KBM-7 (cell line): ENCODE measurements at places on chromosomes 11 and 22.
A peak's percentile ranks its signal among the peaks of the same experiment; 100 is the strongest.

DNA sequence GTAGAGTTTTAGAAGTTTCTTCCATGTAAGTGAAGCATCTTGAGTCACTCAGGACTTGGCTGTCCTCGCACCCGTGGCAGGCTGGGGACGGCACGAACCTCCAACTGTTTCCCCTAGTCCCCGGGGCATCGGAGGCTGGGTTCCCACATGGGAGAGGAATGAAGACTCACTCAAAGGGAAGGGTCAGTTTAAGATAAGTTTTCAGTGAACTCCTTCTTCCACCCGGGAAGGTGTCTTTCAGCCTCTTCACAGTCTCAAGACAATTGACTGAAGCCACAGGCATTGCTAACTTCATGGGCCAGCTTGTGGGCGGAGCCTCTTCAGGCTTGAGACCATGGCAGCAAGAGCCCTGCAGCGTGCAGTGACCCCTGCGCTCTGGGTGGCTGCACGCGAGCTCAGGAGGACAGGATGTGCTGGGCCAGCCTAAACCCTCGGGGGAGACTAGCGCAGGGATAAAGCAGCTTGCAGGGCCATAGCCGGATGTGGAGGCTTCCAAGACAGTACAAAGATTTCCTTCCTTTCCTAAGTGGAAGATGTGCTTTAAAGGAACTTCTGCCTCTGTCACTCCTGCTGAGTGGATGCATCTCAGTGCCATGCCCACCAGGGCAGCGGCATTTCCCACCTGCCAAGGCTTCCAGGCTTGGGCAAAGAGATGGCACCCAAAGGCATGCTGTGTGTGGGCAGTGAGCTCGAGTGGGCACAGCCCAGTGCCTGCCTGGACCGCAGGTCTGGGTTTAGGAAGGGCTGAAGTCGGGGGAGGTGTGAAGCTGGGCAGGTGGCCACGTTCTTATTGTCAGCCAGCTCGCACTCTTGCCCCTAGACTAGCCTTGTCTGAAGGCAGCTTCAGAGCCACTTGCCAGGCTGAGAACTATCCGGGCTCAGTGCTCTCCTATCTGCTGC lies 32.9 kb downstream of the PPIL2 start:
- DNase-seq = no peak

- DNase-seq = no peak
Observed at GRCh38 chr22:38205261-38206128, 3.7 kb downstream of the MAFF start.

DNA sequence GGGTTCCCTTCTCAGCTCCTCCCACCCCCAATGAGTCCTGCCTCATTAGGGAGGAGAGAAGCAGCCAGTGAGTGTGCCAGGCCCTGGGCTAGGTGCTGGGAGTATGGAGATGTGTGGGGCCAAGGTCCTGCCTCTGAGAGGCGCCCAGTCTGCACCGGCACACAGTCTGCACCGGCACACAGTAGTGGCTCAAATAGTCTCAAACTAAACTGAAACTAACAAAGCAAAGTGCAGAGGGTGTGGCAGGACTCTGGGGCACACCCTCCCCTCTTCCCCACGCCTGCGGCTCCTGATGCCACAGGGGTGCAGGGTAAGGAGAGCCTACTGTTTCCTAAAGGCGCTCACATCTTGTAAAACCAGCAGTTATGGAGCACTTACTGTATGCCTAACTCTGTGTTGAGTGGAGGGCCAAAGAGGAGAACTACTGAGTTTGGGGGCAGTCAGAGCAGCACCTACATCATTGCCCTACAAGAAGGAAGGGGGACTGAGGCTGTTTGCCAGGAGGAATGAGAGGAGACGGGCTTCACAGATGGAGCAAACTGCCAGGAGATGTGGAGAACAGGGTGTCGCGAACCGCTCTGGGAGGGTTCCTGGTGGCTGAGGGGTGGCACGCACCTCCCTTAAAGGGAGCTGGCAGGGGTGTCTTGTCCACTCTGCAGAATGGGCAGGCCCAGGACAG lies 939 bp upstream of the SH3BP1 start:
- no peak for DNase-seq

- peak; percentile 84 for DNase-seq
Observed at GRCh38 chr11:121318848-121319834, 26.6 kb downstream of the SC5D start.

DNA sequence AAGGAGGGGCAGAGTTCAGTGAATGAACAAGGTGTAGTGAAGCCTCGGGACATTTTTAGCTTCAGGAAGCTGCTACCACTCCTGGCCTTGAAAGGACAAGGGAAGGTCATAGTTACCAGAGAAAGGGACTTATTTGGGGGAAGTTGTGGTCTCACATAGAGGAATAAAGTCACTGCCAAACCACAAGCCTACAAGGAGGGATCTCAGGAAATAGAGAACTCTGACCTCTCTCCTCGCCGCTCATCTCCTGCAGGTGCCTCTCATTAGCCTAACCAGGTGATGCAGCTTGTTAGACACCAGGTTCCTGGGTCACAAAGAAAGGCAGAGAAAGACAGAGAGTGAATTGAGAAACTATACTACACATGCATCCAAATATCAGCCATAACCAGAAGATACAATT lies 14.3 kb upstream of the TOLLIP start:
- DNase-seq = peak; percentile 69

GRCh38 chr22:49861642-49862495 lies 8.2 kb downstream of the ZBED4 start:
- DNase-seq = peak; percentile 32

- no peak for DNase-seq
Observed at GRCh38 chr11:55697817-55698216, 35.8 kb downstream of the OR4C6 start.

GRCh38 chr22:41574847-41575381 lies 14.1 kb downstream of the CSDC2 start:
- DNase-seq = no peak

DNA sequence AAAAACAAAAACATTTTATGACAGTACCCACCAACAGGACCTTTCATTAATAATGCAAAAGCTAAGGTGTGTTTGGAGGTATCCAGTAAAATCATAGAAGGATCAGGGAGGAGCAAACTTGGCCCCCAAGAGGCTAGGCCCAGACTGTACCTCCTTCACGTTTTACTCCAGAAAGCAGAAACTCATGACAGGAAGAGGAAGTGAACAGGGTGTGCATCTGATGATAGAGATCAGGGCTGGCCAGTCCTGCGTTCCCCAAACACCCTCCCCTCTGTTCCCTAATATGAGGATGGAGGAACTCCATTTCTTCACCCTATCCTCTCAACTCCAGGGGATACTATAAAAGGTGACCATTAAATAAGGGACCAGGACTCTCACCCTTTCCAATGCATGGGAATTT lies 10.2 kb upstream of the MS4A12 start:
- DNase-seq = peak; percentile 84

DNA sequence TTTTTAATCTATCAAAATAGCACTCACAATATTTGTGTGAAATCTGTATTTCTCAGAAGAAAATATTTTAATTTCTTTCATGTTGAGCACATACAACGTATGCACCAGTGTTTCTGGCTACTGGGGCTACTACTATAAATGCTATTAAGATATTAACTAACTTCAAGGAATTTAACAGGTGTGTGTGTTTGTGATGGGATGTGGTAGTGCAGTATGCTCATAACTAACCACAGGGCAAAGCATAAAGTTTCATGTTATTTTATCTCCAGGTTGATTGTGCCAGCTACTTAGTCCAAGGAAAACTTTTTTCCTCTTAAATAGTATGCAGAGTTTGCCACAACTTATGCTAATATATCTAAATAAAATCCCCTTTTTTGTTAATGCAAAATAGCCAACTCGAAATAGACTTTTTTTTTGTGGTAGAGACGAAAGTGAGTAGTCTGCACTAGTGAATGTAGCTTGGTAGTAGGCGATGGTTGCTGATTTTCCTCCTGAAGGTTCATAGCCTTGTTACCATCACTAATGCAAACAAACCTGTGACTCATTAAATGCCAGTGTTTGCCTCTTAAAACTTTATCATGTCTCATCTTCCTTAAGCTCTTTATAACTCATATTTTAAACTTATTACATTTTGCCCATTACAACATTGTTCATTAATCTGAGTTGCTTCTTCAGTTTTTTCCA lies 565.5 kb upstream of the ANO3 start:
- no peak for DNase-seq

DNA sequence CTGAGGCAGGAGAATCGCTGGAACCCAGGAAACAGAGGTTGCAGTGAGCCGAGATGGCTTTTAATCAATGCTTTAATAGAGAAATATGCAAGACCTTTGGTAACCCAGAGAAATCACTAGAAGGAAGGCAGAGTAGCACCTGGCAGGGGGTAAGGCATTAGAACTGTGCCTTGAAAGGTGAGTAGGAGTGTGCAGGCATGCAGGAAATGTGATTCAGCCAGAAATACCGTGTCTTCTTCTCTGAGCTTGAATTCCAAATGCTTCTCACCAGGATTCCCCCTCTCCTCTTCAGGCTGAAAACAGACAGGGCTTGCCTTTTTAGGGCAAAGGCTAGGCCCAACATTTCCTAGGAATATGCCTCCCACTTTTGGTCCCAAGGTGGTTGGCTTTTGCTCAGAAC lies 51.0 kb downstream of the OR4D9 start:
- no peak for DNase-seq

DNA sequence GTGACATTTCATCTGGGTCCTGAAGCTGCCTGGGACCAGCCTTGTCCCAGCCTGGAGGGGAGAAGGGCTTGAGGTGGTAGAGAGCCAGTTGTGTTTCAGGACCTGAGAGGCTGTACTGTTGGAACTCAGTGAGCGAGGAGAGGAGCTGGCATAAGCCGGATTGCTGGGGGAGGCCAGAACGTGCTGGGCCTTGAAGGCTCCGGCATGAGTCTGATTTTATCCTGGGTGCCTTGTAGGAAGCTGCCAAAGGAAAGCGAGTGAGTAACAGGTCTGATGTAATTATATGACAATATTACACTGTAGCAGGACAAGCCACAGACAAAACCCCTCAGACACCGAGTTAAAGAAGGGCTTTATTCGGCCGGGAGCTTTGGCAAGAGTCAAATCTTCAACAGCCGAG lies 17.2 kb downstream of the AP2A2 start:
- DNase-seq = no peak

DNA sequence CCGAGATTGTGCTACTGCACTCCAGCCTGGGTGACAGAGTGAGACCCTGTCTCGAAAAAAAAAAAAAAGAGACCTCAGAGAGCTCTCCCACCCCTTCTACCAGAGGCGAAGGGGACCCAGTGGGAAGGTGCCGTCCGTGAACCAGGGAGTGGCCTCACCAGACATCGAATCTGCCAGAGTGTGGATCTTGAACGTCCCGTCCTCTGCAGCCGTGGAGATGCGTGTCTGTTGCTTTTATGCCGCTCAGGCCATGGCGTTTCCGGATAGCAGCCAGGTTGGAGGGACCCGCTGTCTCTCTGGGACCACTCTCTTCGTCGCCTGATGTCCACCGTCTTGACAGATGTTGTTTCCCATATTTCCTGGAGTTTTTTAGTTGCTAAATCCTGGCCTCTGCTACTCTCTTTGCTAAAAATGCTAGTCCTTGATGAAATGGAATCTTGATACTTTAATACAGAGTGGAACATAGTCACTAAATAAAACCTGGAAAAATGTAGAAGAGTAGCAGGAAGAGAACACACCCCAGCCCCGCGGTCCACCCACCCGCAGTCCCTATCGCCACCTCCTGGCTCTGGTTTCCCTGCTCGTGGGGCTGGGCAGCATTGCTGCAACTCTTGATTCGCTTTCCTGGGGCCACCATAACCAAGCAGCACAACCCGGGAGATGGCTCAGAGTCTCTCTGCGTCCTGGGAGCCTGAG lies 12.0 kb upstream of the MUC6 start:
- no peak for DNase-seq

DNA sequence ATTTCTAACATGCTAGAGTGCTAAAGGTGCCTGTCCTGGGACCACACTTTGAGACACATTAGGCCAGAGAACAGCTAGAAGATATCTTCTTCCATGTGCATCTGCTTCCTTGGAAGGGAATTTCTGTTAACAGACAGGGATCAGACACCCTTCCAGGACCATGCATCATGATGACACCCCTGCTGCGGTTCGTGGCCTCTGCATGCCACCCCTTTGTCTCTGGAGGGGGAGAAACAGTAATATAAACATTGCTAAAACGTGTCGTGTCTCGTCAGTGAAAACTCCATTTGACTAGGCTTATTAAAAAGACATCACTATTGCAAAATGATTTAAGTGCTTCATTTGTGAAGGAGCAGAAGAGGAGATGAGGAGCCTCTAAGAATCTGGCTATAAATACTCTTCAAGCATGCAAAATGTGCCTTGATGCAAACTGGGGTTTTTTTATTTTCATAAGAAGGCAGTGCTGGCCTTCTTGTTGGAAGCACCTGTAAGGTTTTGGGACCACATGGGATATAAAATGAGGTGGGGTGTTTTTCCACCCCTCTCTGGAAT lies 141.6 kb downstream of the MYO18B start:
- DNase-seq = no peak

GRCh38 chr11:5363679-5364078 lies 12.4 kb downstream of the OR51B6 start:
- DNase-seq = no peak

DNA sequence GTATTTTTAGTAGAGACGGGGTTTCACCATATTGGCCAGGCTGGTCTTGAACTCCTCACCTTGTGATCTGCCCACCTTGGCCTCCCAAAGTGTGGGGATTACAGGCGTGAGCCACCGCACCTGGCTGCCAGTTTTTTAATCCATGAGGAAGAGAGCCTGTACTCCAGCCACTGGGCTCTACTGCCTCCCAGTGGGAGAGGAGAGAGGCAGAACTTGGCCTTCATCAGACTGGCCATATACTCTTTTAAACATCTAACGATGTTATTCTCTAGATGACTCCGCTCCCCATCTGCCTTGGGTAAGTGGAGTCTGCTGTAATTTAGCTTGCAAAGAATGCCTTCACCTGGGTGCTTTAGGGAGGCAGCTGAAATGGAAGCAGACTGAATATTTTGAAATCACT lies 34.6 kb downstream of the SLC6A5 start:
- DNase-seq = no peak

DNA sequence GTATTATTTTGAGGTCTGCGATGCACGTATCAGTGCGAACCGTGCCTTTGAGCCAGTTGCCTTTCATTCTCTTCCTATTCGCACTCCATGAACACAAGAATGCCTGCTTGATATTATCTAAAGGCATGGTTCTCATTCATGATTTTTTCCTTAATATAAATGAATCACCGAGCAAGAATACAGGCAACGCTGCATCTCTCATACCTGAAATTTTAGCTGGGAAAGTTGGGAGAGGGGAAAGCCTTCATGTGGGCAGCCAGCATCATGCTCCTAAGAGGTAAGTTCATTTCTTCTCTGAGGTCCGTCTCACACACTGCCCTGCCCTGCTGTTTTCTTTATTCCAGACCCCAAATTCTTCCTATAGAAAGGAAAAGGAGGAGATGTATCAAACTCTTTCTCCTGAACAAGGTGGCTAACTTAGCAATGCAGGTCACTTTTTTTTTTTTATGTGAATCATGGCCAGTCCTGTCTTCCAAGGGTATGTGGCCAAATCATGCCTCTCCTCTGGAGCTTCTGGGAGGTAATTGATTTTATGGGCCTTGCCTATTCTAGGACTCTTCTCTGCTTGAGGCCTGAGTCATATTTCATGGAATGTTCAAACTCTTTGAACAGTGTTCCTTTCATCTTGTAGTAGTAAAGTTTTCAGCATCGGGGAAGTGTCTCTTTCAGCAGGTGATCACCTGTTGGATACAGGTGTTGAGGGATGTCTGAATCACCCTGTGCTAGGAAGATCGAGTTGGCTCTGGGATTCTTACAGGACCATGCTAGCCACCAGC lies 3.2 kb downstream of the GLB1L2 start:
- DNase-seq = no peak
